HAP-1 (cell line): ENCODE measurements at places on chromosomes 4 and X.

- no peak for DNase-seq
These were observed 129.1 kb upstream of the LDB2 start for GRCh38 chr4:17027495-17027894.

DNA sequence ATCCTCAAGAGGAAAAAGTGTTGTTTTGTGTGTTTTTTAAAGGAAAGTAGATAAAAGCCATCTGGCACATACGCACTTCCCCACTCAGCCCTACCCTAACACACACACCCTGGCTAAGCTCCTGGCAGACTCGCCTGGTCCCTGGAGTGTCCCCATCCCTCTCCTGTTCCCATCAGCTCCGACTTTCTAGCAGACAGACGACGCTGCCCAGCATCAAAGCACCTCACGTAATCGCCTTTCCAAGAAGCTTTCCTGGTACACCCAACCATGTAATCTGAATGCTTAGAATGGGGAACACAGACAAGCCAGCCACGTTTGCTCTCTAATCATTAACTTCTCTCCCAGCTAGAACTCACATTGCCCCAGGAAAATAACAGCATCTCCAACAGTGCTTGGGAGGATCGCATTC is 116.2 kb downstream of the AFAP1 start:
- DNase-seq = no peak

DNA sequence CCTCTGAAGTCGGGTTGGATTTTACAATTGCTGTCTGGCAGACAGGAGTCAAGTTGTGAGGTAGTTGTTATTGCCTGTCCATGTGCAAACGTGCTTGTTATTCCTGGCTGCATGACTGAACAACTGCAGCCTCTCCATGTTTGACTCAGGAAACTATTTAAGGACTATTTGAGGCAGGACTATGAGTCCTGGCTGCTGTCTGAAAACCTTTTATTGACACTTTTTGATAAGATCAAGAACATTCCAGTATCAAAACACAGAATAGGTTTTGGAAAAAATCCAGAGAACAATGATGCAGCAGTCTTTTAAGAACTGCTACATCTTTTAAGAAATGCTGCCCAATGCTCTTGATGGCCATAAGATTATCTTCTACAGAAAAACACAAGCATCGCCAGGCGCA is 10.0 kb upstream of the SPRY1 start:
- DNase-seq = no peak

DNA sequence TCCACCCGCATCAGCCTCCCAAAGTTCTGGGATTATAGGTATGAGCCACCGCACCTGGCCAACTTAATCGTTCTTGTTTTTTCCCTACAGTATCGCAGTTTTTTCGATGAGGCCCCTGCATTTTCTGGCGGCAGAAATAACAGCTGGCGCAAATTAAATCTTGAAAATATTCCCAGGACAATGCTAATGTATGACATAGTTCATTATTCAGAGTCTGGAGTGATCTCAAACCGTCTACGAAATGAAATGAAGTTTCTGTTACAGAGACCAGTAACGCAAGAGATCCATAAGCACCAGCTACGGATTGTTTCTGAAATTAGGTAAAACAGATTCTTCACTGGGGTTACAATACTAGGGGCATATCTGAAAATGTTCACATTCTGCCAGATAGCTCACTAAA is 27.3 kb downstream of the CXorf58 start:
- DNase-seq = no peak

- DNase-seq = no peak
These were observed 670 bp downstream of the PAPSS1 start for GRCh38 chr4:107719207-107719921.
